ENCODE measurements at places on chromosomes 7 and 10.

- peak; percentile 38 for DNase-seq
Measured at GRCh38 chr10:97827702-97828291, 21.8 kb upstream of the GOLGA7B start.

- no peak for DNase-seq
Measured at GRCh38 chr7:98848918-98849317, 20.9 kb downstream of the TMEM130 start.

GRCh38 chr7:31067491-31067890 lies 15.4 kb downstream of the ADCYAP1R1 start:
- no peak for DNase-seq

DNA sequence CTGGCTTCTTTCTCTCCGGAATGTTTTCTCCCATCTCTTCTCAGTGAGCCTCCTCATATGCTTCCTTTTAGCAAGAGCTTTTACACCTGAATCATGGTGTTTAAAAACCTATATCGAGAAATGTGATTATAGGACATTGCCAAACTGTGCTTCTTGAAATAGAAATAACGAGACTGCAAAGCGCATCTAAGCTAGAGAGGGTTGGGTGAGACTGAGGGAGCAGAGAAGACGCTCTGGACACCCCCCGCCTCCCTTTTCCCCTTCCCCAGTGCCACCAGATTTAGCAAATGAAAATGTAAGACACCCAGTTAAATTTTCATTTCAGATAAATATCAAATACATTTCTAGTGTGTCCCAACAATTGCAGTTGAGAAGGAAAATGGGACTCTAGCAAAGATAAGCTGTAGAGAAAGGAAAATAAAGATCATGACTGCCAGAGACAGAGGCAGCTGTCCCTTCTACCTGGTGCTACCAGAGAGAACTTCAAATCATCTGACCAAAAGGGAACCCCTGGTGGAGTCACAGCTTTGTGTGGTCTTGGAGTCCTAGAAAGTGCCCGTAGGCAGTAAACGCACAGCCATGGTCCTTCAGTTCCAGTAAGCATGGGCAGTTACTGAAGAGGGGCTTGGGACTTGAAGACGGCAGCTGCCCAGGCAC lies 14.6 kb downstream of the GSDME start:
- no peak for DNase-seq

DNA sequence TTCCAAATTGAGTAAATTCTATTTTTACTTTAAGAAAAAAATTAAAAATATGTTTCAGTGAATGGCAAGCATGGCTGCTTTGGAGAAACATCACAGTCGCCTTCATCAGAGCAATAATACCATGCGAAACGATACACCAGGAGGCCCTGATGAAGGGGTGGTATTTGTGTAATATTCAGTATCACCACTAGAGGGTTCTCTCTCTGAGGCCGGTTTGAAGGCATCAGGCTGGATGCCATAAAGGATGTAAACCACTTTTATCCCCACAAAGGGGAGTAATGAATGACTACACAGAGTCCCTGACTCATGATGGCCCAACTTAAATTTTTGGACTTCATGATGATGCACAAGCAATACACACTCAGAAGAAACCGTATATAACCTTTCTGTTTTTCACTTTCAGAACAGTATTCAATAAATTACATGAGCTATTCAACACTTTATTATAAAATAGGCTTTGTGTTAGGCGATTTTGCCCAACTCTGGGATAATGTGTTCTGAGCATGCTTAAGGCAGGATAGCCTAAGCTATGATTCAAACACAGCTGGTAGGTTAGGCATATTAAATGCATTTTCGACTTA lies 95.5 kb downstream of the PPP1R17 start:
- peak; percentile 82 for DNase-seq

DNA sequence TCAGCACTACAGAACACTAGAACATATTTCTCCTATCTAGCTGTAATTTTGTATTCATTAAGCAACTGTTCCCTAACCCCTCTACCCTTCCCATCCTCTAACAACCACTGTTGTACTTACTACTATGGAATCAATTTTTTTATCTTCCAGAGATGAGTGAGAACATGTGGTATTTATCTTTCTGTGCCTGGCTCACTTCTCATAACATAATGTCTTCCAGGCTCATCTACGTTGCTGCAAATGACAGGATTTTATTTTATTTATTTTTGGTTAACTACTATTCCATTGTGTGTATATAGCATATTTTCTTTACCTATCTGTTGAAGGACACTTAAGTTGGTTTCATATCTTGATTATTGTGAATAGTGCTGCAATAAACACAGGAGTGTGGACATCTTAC lies 200.9 kb upstream of the CHRM2 start:
- no peak for DNase-seq

DNA sequence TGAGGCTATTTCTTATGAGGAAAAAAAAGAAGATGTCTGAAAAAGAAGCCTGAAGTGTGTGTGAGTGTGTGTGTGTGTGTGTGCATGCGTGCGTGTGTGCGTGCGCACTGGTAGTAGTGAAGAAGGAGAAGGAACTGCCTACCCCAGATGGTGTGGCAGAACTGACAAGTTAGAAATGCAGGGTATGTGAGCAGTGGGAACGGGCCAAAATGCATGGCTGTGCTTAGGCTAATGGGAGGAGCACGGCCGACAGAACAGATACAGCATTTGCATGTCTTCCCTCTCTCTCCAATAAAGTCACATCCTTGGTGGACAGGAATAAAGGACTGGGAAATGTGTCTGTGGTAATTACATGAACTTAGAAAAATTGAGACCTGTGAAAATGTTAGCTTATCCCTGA lies 94.3 kb downstream of the IDE start:
- DNase-seq: no peak

GRCh38 chr7:91852263-91852741 lies 28.2 kb downstream of the MTERF1 start:
- peak; percentile 44 for DNase-seq

DNA sequence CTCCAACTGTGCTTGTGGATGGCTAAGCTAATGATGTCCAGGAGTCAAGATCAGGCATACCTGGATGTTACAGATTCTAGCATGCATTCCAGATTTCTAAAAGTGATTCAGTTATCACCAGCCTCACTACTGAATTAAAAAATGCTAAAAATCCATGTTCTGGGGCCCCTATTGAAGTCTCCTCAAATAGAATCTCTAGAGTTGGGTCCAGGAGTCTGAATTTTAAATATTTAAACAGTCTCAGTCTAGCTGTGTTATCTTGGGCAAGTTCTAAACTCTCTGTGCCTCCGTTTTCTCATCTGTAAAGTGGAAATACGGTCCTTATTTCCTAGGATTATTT lies 5.0 kb downstream of the ARID5B start:
- DNase-seq: no peak

- peak; percentile 39 for DNase-seq
Measured at GRCh38 chr10:78685466-78686103, 383.2 kb upstream of the ZMIZ1 start.

DNA sequence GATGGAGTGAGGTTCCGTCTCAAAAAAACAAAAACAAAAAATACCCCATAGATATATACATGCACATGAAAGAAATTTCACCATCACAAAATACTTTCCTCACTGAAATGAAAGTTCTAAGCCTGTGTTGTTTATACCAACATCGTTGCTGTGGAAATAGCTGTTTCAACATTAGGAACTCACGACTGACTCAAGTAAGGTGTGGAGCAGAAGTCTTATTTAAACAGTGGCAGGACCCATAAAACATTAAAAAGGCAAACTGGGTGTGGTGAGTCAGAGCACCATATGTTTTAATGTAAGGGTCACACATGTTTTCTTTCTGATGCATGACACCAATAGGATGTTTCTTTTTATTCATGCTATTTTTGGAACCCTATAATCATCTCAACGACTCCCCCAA lies 48.3 kb downstream of the BAIAP2L1 start:
- DNase-seq: no peak

GRCh38 chr7:71236230-71237105 lies 104.5 kb downstream of the GALNT17 start:
- DNase-seq: no peak

DNA sequence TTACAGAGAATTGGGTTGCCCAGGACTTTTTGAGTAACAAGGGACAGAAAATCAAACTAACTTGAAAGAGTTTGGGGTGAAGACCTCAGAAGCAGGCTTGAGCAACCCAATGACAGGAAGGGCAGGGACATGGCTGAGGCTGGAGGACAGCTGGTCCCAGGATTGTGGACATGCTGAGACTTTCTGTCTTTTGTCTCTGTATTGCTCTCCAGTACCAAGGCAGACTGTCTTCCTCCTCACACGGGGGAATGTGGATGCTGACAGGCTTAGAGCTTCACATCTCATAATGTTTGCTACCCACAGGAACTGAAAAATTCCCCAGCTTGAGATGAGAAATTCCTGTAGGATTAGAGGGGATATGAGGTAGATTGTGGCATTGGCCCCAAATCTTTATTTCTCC lies 229.6 kb downstream of the PHF14 start:
- no peak for DNase-seq

DNA sequence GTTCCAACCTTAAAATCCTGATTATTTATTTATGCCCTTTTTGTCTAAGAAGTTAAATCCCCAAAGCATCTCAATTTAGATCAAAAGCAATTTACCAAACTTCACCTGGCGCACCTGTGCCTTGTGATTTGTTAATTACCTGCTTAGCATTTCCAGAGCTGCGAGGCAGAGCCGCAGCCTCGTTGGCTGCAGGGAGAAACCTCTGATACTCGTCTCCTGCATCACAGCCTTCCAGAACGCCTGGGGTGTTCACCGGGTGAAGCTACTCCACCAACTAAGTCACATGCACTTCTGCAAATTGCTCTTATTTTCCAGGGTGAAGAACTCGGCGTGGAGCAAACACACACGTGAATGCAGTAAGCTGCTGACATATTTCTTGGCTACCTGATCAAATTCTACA lies 198.1 kb upstream of the RNF32 start:
- DNase-seq: no peak

DNA sequence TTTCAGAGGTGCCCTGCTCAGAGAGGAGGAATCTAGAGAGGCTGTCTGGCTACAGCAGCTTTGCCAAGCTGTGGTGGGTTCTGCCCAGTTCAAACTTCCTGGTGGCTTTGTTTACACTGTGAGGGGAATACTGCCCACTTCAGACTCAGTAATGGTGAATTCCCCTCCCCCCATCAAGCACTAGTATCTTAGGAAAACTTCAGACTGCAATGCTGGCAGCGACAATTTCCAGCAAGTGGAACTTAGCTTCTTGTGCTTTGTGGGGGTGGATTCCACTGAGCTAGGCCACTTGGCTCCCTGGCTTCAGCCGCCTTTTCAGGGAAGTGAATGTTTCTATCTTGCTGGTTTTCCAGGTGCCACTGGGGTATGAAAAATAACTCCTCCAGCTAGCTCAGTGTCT lies 42.8 kb downstream of the CYP2C8 start:
- no peak for DNase-seq

GRCh38 chr10:15046626-15047025 lies 2.9 kb downstream of the OLAH start:
- no peak for DNase-seq

DNA sequence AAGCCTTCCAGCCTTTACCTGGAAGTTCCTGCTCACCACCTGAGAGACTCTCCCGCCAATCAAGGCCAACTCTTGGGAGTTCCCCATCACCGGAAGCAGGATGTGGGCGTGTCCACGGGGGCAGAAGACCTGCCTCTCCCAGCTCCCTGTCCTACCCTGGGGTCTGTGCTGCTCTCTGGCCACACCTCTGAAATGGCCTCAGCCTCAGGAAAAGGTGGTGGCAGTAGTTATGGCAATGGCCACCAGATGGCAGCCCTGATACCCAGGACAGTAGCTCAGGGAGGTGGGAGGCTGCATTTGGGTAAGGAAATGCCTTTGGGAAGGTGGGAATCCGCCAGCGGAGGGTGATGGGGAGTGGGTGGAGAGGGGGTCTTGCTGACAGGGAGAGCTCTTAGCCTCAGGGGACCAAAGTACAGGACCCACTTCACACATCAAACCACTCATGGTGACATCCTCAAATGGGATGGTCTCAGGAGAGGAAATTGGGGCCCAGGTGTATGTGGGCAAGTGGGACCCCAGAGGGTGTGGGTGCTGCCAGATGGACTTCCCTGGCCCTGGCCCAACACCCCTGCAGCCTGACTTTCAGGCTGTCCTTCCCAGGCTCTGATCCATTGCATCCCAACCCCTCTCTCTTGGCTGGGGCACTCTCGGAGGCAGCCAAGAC lies 33.9 kb downstream of the KAZALD1 start:
- DNase-seq: peak; percentile 82

GRCh38 chr10:61973906-61974305 lies 72.4 kb downstream of the ARID5B start:
- DNase-seq: no peak

DNA sequence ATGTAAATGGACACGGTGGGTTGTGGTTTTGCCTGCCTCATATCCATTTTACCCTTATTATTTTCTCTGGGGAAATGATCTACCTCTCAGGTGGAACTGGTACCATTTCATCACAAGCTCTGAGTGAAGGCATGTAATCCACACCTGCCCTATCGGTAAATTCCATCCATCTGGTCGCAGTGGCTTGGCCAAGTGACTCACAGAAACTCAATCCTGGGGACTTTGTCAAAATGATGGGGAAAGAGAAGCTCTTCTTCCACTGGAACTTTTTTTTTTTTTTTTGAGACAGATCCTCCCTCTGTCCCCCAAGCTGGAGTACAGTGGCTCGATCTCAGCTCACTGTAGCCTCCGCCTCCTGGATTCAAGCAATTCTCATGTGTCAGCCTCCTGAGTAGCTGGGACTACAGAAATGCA lies 48.2 kb upstream of the ANKRD1 start:
- peak; percentile 4 for DNase-seq

DNA sequence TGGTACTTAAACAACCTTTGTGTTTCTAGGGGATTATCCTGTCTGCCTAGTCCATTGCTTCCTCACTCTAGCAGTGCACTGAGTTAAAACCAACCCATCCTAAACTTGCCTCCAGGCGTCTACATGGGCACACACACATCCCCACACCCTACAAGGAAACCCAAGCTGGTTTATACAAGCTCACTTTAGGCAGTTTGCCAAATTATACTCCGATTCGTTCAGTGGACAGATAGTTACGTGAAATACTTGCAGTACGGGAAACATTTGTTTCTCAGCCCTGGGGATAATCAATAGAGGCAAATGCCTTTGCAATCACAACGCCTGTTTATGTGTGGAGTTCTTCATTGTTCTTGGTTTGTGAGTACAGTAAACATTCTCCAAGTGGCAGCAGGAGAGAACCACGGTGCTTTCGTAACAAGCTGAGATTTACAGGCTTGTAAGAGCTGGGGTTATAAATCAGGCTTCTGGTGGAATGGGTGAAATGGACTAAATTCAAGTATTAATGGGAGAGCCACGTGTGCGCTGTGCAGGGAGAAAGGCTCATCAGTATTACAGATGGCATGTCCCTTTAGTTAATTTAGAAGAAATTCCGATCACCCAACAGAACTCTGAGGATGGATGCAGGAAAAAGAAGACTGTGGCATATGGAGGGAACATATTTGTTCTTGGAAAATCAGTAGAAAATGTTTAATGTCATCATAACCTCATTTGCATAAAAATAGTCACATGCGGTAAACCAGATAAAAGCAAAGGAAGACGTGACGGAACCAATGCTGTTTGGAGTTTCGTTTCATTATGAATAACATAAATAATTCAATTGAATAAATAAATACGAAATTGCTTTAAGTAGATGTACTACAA lies 217.1 kb downstream of the GALNT17 start:
- no peak for DNase-seq
